T follicular helper cell (primary cell): ENCODE measurements at places on chromosomes 5 and 9.

GRCh38 chr9:110971234-110971633, 67.0 kb downstream of the LPAR1 start:
- DNase-seq = no peak

DNA sequence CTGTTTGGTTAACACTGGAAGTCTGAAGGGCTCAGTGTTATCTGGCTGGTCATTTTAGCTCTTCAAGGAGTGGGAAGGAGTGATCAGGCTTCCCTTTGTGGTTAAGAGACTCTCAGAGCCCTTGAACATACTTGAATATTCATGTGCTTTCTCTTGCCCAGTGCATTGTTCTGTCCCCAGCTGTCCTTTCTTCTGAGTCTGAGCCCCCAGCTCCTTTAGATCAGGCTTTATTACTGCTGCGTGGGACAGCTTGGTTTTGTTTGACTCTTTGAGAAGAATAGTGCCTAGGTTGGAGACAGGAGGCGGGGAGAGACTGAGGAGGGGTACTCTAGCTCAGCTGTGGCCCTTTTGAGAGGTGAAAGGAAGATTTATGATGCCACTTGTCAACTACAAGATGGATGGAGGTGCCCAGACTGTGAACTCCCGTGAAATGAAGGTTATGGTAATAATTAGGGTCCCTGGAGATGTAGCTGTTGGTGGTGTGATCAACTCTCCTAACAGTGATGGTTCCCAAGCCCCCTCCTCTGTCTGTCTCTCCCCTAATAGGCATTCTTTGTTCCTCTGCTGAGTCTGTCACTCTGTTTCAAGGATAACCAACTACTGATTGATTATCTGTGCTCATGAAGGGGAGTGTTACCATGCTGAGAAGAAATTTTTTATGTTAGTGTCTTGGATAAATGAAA, 83.1 kb upstream of the GLRA1 start:
- no peak for DNase-seq

- no peak for DNase-seq
These were observed 258.7 kb upstream of the CLINT1 start for GRCh38 chr5:158117467-158118160.

DNA sequence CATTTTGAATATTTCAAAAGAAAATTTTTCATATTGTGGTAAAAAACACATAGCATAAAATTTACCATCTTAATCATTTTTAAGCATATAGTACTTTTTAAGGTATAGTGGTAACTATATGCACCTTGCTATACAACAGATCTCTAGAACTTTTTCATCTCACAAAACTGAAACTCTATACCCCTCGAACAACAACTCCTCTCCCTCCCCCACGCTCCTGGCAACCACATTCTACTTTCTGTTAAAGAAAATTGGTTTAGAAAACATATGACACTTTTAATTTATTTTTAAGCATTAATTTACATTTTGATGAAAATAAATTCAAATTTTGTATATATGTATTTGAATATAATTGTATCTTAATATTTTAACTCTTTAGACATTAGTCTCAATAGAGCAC, 147.2 kb upstream of the EFNA5 start:
- no peak for DNase-seq

DNA sequence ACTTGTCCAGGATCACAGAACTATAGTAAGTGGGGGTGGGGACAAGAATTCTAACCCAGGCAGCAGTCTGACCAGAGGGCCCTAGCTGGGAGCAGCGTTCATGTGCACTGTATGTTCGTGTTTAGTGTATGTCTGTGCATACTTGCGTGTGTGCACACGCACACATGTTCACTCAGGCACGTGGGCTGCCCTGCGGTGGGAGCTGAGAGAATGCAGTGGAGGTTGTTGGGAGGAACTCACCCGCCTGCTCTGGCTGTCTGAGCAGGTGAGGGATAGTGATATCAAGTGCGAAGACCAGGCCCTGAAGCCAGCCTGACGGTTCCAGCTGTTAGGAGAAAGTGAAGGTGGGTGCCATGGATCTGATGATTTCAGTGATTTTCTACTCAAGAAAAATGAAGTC, 942 bp downstream of the DCANP1 start:
- DNase-seq = no peak

DNA sequence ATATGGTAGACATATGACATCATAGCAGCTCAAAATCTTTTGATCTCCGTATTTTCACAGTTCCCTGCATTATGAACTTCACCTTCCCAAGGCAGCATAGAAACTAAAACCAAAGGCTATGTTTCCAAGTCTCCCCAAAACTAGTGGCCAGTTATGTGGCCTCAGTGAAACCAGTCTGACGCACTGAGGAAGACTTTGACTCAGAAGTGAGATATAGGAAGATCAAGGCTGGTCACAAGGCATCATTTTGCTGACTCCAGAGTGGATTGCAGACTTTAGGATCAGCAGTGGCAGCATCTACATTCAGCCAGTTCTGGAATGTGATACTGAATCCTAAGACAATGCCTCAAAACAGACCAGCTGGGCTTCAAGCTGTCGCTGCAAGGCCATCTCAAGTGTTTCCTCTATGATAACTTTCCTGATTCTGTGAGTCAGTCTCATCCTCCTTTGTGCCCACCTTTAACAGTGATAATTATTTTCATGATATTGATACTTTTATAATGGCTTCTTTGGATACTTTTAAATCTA, 34.4 kb upstream of the ELL2 start:
- no peak for DNase-seq

DNA sequence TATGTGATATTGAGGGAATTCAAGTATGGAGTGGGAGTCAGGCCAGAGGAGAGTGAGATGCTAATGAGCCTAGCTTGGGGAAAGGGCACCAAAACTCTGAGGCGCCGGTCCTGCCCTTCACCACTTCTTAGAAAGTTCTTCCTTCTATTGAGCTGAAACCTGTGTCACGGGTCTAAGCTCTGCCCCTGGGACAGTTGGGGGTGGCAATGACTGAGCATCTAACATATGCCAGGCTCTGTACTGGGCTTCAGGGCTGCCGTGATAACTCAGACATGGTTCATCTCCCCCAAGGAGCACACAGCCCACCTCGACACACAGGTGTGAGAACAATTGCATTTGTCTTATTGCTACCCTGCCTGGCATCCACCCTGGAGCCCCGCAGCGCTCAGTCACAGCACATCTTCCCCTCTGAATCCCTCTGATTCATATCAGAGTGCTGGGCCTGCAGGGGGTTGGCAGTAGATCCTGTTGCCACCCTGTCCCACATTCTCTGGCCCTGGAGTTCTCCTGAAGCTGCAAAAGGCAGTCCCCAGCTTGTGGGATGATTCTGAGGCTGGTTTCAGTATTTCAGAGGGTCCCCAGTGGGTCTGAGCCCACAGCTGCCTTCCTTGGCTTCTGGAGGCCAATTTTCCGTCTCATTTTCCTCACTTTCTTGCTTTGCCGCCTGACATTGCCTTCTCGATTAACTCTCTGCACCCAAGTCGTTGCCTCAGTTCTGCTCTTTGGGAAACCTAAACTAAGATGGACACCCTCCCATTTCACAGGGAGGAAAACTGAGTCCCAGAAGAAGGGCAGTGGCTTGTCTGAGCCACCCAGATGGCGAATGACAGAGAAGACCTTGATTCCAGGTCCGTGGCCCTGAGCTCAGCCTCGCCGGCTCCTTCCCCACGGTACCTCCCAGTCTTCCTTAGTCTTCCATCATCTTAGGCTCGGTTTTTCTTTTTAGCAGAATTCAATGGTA, 42.5 kb downstream of the ALG2 start:
- no peak for DNase-seq

DNA sequence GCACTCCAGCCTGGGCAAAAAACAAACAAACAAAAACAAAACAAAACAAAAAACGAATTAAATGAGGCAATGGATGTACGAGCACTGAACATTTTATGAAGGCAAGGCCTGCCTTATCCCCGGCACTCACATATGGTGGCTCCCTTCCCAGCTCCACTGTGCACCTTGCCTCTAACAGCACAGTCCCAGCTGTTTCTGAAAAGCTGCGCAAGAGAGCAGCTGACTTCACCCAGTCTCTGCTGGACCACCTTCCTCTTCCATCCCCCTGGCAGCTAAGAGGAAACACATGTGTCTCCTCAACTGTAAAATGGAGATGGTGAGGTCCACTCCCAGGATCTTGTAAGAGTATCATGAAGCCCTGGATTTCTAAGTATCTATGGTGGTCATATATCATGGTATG, 100.7 kb downstream of the KLF4 start:
- DNase-seq = no peak

DNA sequence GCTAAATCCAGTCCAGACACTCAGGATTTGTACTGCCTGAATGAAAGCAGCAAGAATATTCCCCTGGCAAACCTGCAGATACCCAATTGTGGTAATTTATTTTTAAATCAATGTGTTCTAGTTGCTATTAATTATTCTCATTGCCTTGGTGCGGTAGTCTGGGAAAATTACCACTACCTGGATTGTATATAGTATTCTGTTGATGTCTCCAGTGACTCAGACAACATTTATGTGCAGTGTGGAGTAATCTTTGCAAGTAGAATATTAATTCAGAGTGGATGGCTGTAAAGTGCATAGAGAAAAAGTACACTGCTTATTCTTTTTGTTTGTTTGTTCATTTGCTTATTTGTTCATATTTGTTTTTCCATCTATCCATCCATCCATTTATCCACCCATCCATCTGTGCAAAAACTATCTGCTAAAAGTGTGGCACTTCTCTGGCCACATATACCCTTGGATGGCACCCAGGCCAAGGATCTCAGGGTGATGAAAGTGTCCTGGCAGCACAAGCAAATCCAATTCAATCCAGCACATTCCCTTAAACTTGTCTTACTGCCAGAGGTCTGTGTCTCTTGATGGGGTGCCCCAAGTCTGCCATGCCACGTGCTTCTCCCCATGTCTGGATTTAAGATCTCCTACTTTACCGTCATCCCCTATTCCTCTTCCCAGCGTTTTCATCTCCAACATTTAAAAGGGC, 41.3 kb downstream of the NTRK2 start:
- DNase-seq = no peak

- no peak for DNase-seq
These were observed 127.0 kb upstream of the RPS23 start for GRCh38 chr5:82405161-82405560.

GRCh38 chr5:178869577-178869976, 9.8 kb downstream of the ZNF354B start:
- no peak for DNase-seq

DNA sequence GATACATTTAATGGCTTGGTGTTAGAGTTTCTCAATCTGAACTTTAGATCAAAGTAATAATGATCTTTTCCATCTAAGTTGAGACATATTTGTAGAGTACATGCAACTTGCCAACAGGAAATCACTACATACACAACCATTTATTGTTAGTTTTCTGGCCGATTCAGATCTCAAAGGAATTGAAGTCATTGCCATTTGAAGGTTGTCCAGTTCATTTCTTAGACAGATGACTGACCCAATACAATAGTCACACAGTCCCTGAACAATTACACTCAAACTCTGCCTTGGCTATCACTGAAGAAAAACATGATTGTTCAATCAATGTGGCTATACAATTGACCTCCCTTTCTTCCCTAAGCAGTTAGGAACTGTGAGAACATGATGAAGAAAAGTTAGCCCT, 753.2 kb upstream of the RIOK2 start:
- DNase-seq = no peak

- DNase-seq = no peak
These were observed 111.5 kb upstream of the ZNF366 start for GRCh38 chr5:72618708-72619107.

DNA sequence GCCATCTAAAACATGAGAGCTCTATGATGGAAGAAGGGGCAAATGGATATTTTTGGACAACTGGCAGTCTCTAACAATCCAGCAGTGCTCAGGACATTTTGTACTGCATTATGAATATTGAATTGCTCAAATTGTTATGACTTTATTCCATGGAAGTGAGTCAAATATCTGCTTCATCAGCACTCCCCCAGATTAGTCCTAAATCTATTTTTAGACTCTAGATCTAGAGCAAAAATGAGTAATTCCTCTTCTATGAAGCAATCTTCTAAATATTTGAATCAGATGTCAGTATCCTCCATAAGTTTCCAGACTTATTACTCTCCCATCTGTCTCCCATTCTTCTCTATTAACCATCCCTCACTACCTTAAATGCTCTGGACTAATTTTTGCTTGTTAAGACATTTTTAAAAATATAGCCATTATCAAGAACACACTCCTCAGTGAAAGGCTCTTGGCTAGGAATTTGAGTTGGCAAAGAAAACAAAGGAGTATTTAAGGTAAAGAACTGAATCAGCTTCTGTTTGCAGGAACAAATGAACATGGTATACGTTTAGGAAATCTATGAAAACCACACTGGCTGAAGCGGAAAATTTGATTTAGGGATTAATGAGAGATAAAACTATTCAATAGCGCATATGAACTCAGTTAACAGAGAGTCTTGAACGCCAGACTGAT, 300.9 kb downstream of the MCTP1 start:
- no peak for DNase-seq

- no peak for DNase-seq
These were observed 249.5 kb downstream of the ISL1 start for GRCh38 chr5:51632793-51633192.

- DNase-seq = no peak
These were observed 27.1 kb downstream of the CXXC5 start for GRCh38 chr5:139675213-139675612.

- no peak for DNase-seq
These were observed 42.3 kb upstream of the MAP1B start for GRCh38 chr5:72064801-72065570.

- DNase-seq = no peak
These were observed 50.6 kb downstream of the SIL1 start for GRCh38 chr5:139147483-139148087.

DNA sequence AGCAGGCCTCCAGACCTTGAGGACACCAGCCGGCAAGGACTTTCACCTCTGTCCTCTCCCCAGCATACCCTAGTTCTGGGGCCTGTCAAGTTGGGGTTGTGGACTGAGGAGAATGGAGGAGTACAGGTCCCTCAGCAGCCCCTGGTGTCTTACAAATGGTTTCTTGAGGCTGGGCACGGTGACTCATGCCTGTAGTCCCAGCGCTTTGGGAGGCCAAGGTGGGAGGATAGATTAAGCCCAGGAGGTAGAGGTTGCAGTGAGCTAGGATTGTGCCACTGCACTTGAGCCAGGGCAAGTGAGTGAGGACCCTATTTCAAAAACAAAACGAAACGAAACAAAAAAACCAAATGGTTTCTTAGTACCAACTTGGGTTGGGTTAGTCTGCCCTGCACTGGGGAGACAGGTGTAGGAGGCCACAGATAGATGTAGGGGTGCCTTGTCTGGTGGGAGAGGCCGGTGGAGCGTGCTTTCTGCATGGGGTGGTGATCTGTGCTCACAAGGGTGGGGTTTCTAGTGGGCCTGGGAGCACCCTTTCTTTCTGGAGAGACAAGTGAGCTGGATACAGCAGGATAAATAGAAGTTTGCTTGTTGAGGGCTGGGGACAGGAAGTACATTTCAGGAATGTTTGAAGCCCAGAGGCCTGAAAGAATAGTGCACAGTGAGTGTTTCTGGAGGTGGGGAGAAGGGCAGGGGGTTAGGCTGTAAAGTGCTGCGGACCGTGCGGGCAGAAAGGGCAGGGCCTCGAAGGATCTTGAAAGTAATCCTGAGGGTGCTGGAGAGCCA, 37.7 kb upstream of the PSD2 start:
- no peak for DNase-seq

DNA sequence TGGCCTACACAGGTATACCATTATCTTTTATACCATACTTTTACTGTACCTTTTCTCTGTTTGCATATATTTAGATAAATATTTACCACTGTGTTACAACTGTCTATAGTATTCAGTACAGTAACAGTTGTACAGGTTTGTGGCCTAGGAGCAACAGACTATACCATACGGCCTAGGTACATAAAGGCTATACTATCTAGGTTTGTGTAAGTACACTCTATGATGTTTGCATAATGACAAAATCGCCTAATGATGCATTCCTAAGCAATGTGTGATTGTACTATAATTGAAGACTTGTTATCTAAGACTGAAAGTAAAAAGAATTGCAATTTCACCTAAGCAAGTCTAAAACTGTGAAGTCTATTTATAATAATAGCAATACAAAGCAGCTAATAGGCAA, 3.9 kb downstream of the C9orf72 start:
- DNase-seq = no peak
